COR-L47 (cell line): ENCODE measurements at places on chromosomes 5 and 9.

GRCh38 chr5:141636413-141637122 is at the start of the genes HDAC3 and RELL2:
Gene HDAC3, minus strand, starts transcription at chr5:141636849. Its CDS starts 59 bp downstream, at chr5:141636790.
Gene RELL2, plus strand, starts transcription at chr5:141636997. Its CDS starts 1,229 bp downstream, at chr5:141638226.
- peak; percentile 79 for DNase-seq

DNA sequence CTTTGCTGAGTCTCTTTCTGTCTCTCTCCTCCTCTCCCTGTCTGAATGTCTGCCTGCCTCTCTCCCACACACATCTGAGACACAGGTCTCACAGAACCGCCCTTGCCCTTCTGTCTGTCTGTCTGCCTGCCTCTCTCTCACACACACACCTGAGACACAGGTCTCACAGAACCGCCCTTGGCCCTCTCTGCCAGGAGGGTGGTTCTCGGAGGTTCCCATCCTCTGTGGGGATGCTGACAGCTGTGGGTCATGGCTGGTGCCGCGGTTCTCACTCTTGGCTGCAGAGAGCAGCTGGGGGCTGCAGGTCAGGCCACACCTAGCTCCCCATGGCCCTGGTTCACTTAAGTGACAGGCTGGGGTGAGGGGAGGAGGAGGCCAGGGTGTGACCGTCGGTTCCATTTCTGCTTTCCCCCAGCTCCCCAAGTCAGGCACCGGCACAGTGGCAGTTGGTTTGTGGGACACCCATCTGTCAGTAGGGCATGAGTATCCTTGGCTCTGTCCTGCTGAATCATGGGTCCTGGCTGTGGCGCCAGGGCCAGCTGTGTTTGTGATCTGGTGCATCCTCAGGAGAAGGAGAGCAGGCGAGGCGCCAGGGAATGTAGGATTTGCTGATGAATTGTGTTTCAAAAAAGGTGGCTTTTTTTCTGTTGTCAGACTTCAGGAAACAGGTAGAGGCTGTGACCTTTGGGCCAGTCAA is 42.3 kb upstream of the CLPTM1L start:
- no peak for DNase-seq

DNA sequence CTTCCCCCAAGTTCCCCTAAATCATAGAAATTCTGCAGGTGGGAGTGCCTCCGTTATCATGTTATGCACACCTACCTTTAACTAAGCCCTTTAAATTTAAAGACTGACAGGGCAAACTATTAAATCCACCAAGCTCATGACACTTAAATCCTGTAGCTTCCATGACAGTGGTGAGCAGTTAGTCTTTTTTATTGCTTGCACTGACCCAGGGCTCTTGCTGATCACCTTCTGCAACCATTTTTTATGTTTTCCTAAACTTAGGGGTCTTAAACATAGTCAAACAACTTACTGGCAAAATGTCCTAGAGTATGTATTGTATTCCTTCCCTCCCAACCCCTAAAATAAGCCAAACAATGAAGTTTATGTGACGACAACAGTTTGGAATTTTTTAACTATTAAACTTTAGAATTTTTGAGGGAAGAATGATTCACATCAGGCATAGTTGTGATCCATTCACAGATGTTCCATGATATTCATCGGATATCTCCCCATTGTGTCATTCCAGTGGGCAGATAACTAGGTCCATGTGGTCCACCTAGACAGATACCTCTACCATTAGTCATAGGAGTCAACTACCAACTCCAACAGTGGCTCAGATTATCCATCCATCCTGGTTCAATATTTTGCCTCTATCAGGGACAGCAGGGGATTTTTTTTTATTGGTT is 283.1 kb downstream of the ADAMTS6 start:
- no peak for DNase-seq

DNA sequence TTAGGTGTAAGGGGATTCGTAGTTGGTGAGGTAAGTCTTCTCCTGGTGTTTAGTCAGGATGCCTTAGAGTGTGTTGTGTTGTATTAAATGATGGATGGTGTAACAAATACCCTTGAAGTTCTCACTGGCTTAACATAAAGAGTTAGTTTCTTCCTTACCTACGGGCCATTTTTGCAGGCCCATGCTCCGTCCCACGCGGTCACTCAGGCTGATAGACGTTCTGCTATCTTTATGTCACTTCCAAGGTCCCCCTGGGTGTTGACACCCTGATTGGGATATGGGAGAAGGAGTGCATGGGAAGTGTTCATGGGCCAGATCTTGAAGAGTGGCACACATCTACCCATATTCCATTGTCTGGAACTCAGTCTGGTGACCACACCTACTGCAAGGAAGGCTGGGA is 214.0 kb downstream of the MAST4 start:
- no peak for DNase-seq

GRCh38 chr5:52988335-52989024 is 672 bp upstream of the ITGA2 start:
- DNase-seq = no peak

DNA sequence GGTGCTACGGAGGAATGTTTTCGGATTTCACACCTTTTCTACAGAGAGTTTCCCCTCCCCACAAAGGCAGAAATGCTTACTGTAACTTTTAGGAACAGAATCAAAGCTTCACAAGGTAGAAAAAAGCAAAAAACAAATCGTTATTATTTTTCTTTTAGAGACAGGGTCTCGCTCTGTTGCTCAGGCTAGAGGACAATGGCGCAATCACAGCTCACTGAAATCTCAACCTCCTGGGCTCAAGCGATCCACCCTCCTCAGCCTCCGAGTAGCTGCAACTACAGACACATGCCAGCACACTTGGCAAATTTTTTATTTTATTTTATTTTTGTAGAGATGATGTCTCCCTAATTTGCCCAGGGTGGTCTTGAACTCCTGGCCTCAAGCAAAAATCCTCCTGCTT is 394.5 kb downstream of the CTNND2 start:
- DNase-seq = no peak
